ENCODE measurements at places on chromosomes 1 and 21.
A peak's percentile ranks its signal among the peaks of the same experiment; 100 is the strongest.

GRCh38 chr1:171220081-171220420, 28.2 kb upstream of the FMO1 start:
- peak; percentile 89 for DNase-seq

GRCh38 chr1:59738152-59738551, 76.6 kb upstream of the HOOK1 start:
- DNase-seq, result peak; percentile 94

- DNase-seq, result no peak
Measured at GRCh38 chr1:71448444-71448843, 367.6 kb upstream of the ZRANB2 start.

GRCh38 chr1:56322211-56322610, 257.2 kb downstream of the PLPP3 start:
- DNase-seq, result no peak

GRCh38 chr1:241968611-241969010, 11.0 kb downstream of the BECN2 start:
- no peak for DNase-seq

DNA sequence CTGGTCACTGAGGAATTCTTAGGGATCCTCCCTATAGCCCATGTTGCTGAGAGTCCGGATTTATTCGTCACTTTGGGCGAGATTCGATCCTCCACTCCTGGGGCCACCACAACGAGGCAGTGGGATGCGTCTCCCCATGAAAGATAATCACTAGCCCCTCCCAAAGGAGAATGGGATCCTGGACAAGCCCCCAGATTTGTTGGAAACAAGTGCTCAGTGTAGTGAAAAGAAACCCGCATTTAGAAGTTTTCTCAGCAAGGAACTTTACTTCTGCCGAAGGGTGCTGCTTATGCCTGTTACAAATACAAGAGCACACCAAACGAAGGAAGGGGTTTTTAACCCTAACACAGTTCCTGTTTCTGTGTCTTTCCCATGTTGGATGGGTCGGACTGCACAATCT, 83.3 kb downstream of the ZFYVE9 start:
- DNase-seq, result peak; percentile 18

- DNase-seq, result peak; percentile 11
Measured at GRCh38 chr1:240515505-240515904, 96.5 kb downstream of the GREM2 start.

- no peak for DNase-seq
Measured at GRCh38 chr1:223225061-223225460, 82.0 kb upstream of the TLR5 start.

DNA sequence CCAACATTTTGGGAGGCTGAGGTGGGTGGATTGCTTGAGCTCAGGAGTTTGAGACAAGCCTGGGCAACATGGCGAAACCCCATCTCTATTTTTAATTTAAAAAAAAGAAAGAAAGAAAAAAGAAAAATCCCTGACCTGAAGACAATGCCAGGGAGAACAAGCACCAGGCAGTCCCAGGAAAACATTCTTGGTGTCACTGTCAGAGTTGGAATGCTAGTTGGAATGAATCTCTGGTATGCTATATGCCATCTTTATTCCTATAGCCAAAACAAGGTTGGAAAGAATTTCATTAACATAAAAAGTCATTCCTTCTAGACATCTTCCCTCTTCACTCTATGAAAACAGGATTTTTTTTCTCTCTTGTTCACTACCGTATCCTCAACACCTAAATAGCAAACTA, 2.8 kb downstream of the DNAJC8 start:
- DNase-seq, result no peak

- DNase-seq, result no peak
Measured at GRCh38 chr1:98044071-98044697, 123.3 kb upstream of the DPYD start.

DNA sequence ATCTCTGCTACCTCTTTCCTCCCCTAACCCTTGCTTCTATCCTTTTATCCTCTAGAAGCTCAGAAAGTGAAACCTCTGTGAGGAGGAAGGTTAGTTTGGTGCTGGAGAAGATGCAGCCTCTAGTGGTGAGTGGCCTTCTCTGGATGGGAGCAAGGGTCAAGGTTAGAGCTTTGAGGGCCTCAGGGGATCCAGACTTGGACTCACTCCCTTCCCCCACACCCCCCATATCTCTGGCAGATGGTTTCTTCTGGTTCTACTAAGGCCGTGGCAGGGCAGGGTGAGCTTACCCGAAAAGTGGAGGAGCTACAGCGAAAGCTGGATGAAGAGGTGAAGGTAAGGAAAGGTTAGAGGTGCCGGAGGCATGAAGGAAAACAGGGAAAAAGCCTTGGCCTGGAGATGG, 9.2 kb downstream of the CGN start:
- DNase-seq, result no peak

GRCh38 chr21:43278359-43278758, 109.6 kb downstream of the CRYAA start:
- DNase-seq, result no peak

GRCh38 chr1:208219659-208220282, 24.4 kb downstream of the PLXNA2 start:
- DNase-seq, result peak; percentile 58

DNA sequence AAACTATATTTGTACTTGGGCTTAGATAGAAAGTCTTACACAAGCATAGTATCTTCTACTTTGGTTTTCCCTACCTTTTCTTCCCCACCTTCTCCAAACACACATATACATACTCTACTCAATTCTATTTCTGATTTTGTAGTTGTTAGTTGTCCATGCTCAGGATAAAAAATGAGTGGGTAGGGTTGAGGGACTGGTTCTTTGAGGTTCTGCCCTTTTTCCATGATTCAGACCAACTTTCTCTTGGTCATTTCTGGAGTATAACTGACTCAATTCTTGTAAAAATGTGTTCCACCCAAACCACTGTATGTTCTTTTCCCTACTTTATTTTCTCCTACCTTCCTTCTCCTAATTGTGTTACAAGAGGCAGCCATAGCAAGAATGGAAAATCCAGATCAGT, 3.3 kb downstream of the CFAP126 start:
- no peak for DNase-seq

DNA sequence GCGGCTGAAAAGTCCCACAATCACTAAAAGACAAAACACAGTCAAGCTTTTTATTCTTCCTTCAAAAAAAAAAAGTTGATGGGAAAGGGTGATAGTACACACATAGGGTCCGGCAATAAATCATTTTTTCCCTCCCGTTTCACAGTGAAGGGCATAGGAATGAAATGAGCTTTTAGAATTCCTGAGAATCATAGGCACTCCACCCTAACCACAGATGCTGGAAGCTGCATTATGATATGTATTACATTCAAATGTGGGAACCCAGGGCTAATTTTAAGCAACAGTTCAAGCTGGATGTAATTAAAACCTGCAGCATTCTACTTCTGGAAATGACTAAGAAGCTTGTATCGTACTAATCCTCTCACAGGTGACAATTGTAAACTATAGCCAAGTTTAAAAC, 75.7 kb upstream of the KCNJ15 start:
- DNase-seq, result peak; percentile 71

- DNase-seq, result no peak
Measured at GRCh38 chr1:88726697-88727096, 42.6 kb downstream of the PKN2 start.

DNA sequence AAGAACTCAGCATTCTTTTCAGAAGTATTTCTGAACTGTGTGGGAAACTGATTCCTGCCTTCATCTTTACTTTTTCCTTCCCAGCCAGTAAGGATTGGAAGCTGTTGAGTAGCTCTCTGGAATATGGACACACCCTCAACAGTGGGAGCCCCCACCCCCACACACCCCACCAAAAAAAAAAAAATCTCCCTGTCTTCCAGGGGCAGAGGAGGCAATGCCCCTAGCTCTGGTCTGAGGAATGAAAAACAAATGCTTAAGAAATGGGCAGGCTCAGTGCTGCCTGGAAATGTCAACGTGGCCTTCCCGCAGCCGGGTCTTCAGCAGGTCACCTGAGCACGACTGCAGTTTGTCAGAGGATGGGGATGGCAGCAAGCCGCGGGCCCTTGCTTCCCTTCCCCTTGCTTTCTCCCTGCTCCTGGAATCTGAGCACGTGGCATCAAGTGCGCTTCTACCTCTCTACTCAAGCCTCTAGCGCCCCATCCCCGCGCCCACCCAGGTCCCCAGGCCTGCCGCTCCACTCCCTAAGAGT, 479 bp downstream of the RGS16 start:
- no peak for DNase-seq

- DNase-seq, result peak; percentile 53
Measured at GRCh38 chr1:213231795-213232231, 180.8 kb downstream of the RPS6KC1 start.

- no peak for DNase-seq
Measured at GRCh38 chr1:41863718-41864117, 55.0 kb downstream of the HIVEP3 start.

DNA sequence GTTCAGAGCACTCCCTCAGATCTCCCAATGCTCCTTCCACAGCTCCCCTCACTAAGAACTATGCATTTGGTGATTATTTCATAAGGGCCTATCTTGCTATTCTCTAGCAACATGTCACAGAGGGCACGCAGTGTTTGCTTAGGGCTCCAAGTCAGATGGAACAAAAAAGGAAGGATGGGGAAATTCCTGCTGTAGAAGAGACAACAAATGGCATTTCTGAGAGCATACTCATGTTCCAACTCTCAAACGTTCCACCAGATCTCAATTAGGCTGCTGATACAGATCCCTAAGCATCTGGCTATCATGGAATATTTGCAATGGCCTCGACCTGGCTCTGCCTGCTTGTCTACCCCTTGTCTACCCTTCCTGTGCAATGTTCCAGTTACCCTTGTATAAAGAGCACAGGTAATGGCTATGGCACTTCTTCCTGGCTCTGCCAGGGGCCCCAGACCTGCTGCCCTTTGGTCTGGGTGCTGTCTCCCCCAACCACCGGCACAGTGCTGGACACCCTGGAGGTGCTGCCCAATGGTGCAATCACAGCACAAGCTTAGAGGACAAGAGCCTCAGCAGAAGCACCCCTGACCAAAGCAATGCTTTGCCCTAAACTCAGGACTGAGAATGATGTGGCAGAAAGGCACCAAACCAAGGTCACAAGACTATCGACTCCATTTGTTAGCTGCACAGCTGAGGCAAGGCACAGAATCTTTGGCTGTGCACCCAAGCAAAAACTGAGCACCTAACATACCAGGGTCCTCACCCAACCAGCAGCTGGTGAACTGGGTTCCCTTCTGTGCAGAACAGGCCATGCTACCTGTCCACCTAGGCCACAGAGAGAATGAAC, 3.6 kb downstream of the PARP1 start:
- peak; percentile 57 for DNase-seq

All from fibroblast of mammary gland (primary cell).